Astrocyte (in vitro differentiated cells and primary cell): ENCODE measurements at places on chromosomes 6 and 20. TPM values are rescaled to one million over a fixed set of nuclear protein-coding genes. Genes with fewer than 3 reads are reported as not detected.

DNA sequence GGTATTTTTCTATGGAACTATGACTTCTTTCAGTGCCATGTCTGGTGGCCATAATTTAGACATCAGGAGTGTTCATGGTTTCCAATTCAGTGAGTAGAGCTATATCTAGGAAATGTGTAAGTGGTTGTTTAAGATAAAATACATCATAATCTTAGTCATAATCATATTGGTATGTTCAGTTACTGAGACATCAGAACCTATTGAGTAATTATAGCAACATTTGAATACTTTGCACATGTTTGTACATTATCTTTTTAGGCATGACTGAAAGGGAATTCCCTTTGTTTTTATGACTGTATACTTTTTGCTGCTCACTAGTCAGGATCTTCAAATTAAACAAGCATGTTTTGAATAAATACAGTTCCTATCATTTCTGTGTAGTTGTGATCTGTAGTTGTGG, 64.0 kb downstream of the STXBP5 start:
- H3K27me3 ChIP-seq: no peaks in the 10 kb centered on the region
- no peak overlapping the region for H3K27ac ChIP-seq
- DNase-seq: no peak
- no peak overlapping the region for H3K4me3 ChIP-seq

MATN4 gene
- 0.19 and 0.20 TPM in 2 replicates for total RNA-seq

- no peaks in the 10 kb centered on the region for H3K27me3 ChIP-seq
- H3K4me1 ChIP-seq: no peaks in the 10 kb centered on the region
- H3K4me3 ChIP-seq: no peak overlapping the region
- H3K36me3 ChIP-seq: no peaks in the 10 kb centered on the region
Observed at GRCh38 chr6:95240514-95240913, 336.8 kb upstream of the MANEA start.

NEURL2 gene
- 6.7 and 6.9 TPM in 2 replicates for total RNA-seq

- no peak overlapping the region for H3K4me3 ChIP-seq
- DNase-seq: peak; percentile 41
- peaks cover 14% of the 10 kb centered on the region for H3K4me1 ChIP-seq
- H3K27me3 ChIP-seq: no peaks in the 10 kb centered on the region
- H3K27ac ChIP-seq: no peak overlapping the region
- H3K36me3 ChIP-seq: no peaks in the 10 kb centered on the region
Observed at GRCh38 chr20:11204926-11205768, 531.3 kb upstream of the JAG1 start.

GRCh38 chr20:58852543-58853271, at the start of gene GNAS:
TSS of gene GNAS (plus strand) at chr20:58852716.
- H3K27me3 ChIP-seq: peaks cover 28% of the 10 kb centered on the region
- H3K4me3 ChIP-seq: peak within 1 kb of the TSS; percentile 77
- no peak within 1 kb of the TSS for H3K27ac ChIP-seq
- peaks cover 14% of the 10 kb centered on the region for H3K4me1 ChIP-seq
- DNase-seq: peak; percentile 27
- H3K36me3 ChIP-seq: no peaks in the 10 kb centered on the region

- H3K36me3 ChIP-seq: no peaks in the 10 kb centered on the region
- no peaks in the 10 kb centered on the region for H3K4me1 ChIP-seq
- H3K27me3 ChIP-seq: no peaks in the 10 kb centered on the region
- no peak overlapping the region for H3K4me3 ChIP-seq
Observed at GRCh38 chr20:13857304-13857703, 72.5 kb downstream of the NDUFAF5 start.

NHLRC1 gene
- total RNA-seq: 0.29 TPM in 1 of 2 replicates, not detected in the other
